ENCODE measurements at places on chromosomes 13 and 19. TPM values are rescaled to one million over a fixed set of nuclear protein-coding genes. Genes with fewer than 3 reads are reported as not detected.

- DNase-seq = no peak
Observed at GRCh38 chr13:48874165-48874564, 101.5 kb upstream of the FNDC3A start.

- peak; percentile 74 for DNase-seq
Observed at GRCh38 chr13:52846567-52847321, 1.7 kb downstream of the PCDH8 start.

DNA sequence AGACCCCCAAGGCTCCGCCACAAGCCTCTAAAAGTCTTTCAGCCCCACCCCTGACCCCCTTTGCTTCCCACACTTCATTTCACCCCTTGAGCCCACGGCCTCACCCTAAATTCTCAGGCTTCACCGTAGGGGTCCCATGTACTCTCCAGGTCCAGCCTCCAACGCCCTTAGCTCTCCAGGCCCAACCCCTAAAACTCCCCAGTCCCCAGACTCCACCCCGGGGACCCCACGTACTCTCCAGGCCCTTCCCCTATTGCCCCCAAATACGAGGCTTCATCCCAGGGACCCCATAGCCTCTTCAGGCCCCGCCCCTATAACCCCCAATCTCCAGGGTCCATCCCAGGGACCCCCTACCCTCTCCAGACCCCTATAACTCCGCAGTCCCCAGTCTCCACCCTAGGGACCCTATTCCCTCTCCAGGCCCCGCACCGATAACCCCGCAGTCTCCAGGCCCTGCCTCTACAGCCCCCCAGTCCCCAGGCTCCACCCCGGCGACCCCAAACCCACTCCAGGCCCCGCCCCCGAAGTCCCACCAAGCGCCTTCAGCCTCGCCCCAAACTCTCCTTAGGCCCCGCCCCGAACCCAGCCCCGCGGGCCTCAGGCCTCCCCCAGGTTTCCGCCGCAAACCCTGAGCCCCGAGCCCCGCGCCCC lies 619 bp downstream of the MED16 start:
- DNase-seq = no peak

GRCh38 chr13:81394640-81395039 lies 1053.7 kb upstream of the SPRY2 start:
- no peak for DNase-seq

DNA sequence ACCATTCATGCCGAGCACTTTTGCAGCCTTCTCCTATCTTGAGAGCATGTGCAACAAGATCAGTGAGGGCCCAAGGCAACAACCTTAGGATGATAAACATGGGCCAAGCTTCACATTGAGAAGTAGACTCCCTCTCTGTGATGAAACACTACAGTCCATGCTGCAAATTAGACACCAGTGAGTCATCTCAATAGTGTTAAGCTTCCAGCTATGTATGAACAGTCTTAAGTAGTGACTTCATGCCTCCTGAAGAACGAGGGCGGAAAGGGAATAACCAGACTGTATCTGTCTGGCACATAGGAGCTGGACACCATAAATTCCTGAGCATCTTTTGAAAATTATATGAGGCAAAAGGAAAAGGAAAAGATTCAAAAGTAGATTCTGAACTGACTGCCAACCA lies 309.9 kb upstream of the SLITRK1 start:
- no peak for DNase-seq

DNA sequence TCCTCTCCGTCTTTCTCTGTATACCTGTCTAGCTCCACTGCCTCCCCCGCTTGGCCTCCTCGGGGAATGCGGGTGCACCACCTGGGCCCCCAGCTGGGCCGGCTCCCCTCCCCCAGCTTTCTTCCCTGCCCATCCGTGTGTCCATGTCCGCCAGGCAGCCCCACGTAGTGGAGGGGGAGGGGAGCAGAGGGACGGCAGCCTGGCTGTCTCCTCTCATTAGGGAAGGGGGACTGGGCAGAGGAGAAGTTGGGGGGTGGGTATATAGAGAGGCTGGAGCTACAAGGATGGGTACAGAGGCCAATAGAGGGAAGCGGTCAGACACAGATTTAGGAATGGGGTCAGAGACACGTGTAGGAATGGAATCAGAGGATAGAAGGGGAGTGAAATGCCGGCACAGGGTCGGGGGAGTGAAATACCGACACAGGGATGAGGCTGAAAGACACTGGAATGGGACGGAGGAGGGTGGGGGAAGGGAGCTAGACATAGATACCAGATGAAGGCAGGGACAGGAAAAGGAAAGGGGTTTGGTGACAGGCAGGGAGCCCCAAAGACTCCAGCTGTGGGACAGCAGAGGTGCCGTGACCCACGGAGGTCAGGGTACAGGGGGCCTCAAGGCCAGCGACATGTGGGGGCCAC lies 2.8 kb downstream of the NECTIN2 start:
- DNase-seq = peak; percentile 58

DNA sequence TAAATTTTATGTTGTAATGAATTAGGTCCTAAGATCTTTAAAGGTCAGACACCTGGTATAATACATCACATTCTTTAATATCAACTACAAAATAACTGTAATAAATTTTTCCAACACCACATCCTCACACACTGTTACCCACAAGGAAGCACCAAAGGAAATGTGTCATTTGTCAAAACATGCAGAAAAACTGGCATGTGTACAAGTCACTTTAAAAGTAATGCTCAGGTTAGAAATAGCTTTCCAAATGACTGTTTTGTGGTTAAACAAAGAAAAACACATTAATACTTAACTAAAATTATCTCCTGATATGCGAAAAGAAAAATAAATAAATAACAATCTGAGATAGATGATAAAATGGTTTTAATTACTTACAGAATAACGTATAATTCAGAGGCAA lies 74.7 kb downstream of the MZT1 start:
- DNase-seq = no peak

- DNase-seq = no peak
Observed at GRCh38 chr13:70523622-70524021, 415.4 kb upstream of the KLHL1 start.

GRCh38 chr13:48251611-48252081 lies 18.6 kb downstream of the ITM2B start:
- no peak for DNase-seq

GRCh38 chr19:10876459-10877240 lies 5.3 kb downstream of the CARM1 start:
- no peak for DNase-seq

DNA sequence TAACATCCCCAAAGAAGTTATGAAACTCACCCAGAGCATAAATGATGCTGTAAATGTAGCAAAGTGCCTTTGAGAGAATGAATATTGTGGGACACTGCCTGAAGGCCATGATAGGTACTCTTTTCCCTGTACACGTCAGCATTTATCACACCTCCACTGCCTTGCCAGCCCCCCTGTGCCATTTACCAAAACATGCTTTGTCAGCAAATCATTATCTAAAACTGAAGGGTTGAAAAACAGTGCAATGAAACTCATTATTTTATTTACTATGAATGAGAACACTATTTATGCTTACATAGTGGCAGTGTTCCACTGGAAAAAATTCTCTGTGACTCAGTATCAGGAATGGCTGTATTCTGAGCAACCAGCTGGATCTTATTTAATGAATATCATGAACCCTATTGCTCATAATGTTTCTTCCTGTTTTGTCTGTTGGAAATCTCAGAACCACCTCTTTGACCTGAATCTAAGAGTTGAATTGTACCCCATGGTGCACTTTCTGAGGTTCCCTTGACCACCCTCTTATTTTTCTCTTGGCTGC lies 564.1 kb downstream of the DCT start:
- DNase-seq = no peak

GRCh38 chr13:69178000-69178399 lies 929.6 kb upstream of the ATXN8OS start:
- DNase-seq = no peak

DNA sequence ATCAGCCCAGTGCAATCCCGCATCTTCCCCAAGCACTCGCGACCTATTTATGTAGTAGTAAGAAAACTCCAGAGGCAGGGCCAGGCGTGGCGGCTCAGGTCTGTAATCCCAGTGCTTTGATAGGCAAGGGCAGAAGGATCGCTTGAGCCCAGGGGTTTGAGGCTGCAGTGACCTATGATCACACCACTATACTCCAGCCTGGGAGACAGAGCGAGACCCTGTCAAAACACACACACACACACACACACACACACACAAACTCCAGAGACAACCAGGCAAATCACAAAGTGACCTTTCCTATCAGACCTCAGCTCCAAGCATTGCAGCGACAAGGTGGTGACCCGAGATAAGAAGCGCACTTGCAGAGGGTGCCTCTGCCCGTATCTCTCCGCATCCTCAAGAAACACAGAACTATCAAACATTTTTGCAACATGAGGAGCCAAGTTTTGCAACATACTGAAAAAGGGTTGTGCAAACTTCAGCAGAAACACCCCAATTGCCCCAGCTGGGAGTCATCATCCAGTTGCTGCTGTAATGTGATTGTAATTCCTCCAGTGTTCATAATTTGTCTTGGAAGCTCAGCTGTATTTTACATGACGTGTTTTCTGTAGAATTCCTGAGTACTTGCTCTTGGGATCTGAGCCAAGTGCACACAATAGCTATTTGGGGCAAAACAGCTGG lies 8.7 kb upstream of the KLF2 start:
- peak; percentile 77 for DNase-seq

DNA sequence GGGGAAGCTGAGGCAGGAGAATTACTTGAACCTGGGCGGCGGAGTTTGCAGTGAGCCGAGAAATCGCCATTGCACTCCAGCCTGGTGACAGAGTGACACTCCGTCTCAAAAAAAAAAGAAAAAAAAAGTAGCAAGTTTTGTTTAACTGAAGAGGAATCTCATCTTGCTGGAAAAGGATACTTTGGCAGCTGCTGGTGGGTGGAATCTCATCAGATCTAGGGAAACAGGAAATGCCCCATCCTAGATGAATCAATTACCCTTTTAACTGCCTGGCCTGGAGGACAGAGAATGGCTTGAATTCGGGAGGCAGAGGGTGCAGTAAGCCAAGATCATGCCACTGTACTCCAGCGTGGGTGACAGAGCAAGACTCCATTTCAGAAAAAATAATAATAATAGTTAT lies 8.4 kb downstream of the ZNF320 start:
- no peak for DNase-seq

- no peak for DNase-seq
Observed at GRCh38 chr13:30305456-30305970, 1.8 kb downstream of the KATNAL1 start.

DNA sequence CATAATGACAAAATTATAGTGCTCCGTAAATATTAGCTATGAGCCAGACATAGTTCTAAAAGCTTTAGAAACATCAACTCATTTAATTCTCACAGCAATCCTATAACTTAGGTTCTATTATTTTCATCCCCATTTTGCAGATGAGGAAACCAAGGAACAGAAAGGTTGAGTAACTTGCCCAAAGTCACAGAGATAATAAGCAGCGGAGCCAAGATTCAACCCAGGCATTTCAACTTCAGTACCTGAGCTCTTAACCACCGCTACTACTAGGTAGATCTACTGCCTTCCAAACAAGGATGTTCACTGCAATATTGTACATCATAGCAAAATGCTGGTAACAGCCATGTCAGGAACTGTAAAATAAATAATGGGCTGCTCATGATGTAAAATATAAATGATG lies 39.9 kb downstream of the ELF1 start:
- no peak for DNase-seq

- DNase-seq = no peak
Observed at GRCh38 chr19:52734331-52734892, 432 bp downstream of the ZNF611 start.

GRCh38 chr19:18069383-18069782 lies 17.4 kb downstream of the IL12RB1 start:
- no peak for DNase-seq

DNA sequence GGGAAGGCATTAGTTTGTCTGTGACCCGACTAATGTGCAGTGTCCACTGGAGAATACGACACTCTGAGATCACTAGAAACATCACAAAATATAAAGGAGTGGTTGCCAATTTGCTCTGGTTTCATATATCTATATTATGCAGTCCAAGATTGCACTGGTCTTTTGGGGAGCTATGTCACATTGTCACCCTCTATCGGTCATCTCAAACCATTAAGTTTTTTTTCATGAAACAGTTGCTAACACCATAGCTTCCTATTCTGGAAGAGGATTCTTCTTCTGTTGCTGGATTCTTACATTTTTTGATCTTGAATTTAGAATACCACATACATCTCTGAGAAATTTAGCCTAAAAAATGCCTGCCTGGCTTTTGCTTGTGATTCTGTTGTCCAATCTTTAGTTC lies 168.6 kb downstream of the LACC1 start:
- DNase-seq = no peak

The OR7C1 gene
- 0.06 TPM for polyA plus RNA-seq

The ZBTB32 gene
- polyA plus RNA-seq = 0.17 TPM

The ZNF578 gene
- 5.1 TPM for polyA plus RNA-seq

The UHRF1 gene
- polyA plus RNA-seq = 33.2 TPM

The PCDH17 gene
- polyA plus RNA-seq = 17.5 TPM

The ZNF17 gene
- polyA plus RNA-seq = 8.9 TPM

The RGL3 gene
- polyA plus RNA-seq = 47.9 TPM

The CCDC159 gene
- 20.2 TPM for polyA plus RNA-seq

The NCAN gene
- polyA plus RNA-seq = not detected
